ENCODE measurements at places on chromosomes 12 and 14.

DNA sequence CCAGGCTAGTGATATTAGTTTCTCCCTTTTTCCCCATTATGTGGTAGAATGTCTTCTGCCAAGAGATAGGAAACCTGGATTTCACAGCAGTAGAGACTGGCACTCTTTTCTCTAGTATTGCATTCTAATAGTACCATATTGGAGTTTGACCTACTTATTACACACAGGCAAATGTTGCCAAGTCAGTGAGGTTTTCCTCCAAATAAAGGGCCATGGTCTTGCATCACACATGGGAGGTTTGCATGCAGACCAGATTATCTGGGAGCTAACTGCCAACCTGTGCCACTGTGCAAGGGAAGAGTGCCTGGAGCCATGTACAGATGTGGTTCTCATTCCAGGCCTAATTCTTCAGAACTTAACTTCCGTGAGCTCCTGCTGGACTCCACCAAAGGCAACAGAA is 113.3 kb downstream of the ANO6 start:
- DNase-seq = no peak

GRCh38 chr12:41514907-41515306 is 326.8 kb downstream of the PDZRN4 start:
- DNase-seq = no peak

DNA sequence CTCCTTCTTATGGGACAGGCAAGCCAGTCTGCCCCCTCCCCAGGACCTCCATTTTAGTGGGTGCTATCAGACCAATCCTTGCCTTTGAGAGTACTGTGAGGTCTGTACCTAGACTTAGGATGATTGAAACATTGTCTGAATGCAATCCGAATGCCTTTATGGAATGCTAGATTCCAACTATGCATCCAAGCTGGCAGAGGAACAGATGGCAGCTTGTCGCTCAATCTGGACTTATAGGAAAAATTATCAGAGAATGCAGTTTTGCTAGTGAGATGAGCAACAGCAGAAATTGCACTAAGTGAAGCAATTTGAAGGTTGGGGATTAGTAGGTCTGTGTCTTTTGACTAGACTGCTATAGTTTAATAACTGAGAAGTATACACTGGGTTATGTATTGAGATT is 109.1 kb downstream of the DYRK2 start:
- no peak for DNase-seq

DNA sequence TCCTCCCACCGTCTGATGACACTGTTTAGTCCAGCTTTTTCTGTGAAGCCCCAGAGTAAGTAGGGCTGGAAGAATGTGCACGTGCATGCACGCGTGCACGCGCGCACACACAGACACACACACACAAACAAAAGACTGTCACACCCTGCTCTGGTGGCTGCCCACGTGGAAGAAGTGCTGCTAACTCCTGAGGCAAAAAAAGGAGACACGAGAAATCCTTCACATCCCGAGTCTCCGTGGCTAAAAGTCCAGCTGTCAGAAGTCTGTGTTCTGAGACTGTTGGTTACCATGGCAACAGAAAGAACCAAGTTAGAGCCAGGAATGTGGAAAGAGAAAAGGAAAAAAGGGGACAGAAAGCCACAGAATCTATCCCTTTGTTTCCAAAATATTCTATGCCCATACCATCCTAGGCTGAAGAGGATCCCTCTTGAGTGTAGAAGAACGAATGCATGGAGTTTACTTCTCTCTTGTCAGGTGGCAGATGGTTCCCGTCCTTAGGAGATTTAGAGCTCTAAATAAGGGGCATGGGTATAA is 1.6 kb upstream of the C12orf71 start:
- peak; percentile 55 for DNase-seq

GRCh38 chr12:62934239-62934798 is 631 bp downstream of the PPM1H start:
- DNase-seq = peak; percentile 36

DNA sequence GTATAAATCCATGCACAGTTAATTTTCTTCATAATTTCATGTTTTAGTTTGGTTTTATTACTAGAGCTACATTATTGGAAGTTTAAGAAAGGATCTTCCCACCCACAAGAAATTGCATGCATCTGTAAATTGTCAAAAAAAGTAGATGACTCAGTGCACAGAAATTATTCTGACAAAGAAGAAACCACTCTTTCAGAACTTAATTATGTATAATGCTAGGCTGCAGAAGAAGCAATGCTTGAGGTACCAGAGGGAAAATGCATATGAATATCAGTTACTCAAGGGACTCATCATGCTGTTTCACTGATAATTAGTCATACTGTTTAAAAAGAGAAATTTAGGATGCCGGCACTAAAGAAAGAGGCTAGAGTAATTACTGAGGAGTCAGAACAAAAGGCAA is 147.0 kb downstream of the SLC16A7 start:
- peak; percentile 62 for DNase-seq

GRCh38 chr14:52875707-52876106 is 75.1 kb downstream of the FERMT2 start:
- DNase-seq = no peak

GRCh38 chr12:49098703-49099102 is 4.1 kb upstream of the DHH start:
- no peak for DNase-seq

DNA sequence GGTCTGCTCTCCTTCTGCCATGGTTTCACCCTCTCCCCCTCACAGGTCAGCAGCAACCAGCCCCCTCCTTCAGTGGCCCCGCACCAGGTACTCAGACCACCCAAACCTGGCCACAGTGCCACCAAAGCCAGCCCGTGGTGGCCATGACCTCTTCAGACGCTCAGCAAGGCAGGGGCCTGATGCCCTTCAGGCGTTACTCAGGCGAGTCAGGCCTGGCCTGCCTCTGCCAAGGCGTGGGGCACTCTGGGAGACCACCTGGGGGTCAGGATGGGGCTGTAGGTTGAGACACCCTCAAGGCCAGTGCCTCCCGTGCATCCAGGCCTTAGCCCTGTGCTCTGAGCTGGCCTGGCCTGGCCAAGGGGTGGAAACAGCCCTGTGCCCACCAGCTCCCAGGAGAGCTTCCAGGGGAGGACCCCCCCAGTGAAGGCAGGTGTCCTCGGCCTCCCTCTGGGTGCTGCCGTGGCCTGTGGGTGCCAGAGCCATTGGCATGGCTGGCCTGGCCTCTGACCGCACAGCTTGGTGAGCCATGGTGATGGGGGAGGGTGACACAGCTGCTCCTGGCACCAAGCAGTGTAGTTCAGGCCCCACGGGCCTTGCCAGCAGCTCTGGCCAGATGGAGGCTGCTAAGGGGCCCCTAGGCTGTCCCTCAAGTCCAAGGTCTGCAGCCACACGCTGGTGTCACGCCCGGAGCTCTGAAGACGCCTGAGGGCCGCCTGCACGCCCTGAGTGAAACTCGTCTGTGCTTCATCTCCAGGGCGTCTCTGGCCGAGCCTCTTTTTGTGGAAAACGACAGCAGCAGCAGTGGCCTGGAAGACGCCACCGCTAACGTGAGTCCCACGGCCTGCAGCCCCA is 15.1 kb downstream of the XRCC3 start:
- no peak for DNase-seq

GRCh38 chr12:19988459-19988873 is 379.9 kb upstream of the PDE3A start:
- DNase-seq = peak; percentile 78

DNA sequence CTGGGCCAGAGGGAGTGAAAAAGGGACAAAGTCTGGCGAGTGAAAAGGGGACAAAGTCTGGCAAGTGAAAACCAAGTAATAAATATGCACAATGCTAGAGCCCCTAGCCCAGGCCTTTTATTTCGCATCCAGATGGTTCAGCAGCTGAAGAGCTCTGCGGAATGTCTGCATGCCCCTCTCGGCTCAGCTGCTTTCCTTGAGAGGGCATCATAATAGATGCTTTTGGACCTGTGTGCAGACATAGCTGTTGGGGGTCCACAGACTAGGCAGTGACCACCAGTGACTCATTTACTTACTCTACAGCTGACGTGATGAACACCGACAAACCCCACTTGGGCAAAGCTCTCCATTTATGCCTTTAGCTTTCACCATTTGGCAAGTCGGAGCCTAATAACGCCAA is 4.3 kb downstream of the NIN start:
- DNase-seq = no peak

DNA sequence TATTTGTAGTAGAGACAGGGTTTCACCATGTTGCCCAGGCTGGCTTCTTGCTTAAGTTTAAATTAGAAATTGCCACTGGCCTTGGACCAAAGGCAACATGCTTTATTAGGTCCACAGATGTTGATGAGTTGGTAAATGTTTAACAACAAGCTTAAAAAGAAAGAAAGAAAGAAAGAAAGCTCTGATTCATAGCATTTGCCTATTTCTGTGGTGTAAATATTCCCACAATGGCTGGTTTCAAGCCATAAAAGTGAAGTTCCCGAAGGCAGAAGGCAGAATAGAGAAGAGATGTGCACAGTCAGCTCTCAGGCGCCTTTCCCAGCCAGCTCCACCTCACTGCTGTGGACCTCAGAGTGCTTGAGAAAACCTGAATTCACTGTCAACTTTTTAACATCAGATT is 26.4 kb downstream of the KCNK13 start:
- no peak for DNase-seq
